H9 (cell line): ENCODE measurements at places on chromosomes 2 and 18. TPM values are rescaled to one million over a fixed set of nuclear protein-coding genes. Genes with fewer than 3 reads are reported as not detected.

Gene NCL
- 1,269 and 1,271 TPM in 2 replicates for total RNA-seq

Gene MTHFD2
- total RNA-seq, result 186 and 201 TPM in 2 replicates

Gene UCN
- 0.77 and 1.5 TPM in 2 replicates for total RNA-seq

Gene MYO5B
- 9.0 and 9.3 TPM in 2 replicates for total RNA-seq

Gene LRRC30
- not detected in 2 replicates for total RNA-seq

Gene POTEJ
- total RNA-seq, result not detected in 2 replicates

Gene DNAJC10
- 119 and 129 TPM in 2 replicates for total RNA-seq

Gene CASP10
- 2.7 and 3.3 TPM in 2 replicates for total RNA-seq

Gene RGPD4
- 0.07 TPM in 2 replicates for total RNA-seq

Gene VSNL1
- total RNA-seq, result 9.2 and 9.9 TPM in 2 replicates

Gene FRZB
- 1.1 and 1.3 TPM in 2 replicates for total RNA-seq

Gene LIPG
- 4.4 and 6.1 TPM in 2 replicates for total RNA-seq

Gene SERPINB11
- not detected in 2 replicates for total RNA-seq

Gene PLCL1
- 0.04 TPM in 1 of 2 replicates, not detected in the other for total RNA-seq

Gene SETBP1
- total RNA-seq, result 4.6 and 4.8 TPM in 2 replicates

Gene SDC1
- 22.3 and 25.1 TPM in 2 replicates for total RNA-seq

Gene CLEC4F
- not detected in 2 replicates for total RNA-seq

Gene CHST9
- 3.0 and 3.5 TPM in 2 replicates for total RNA-seq

- no peak for DNase-seq
Observed at GRCh38 chr2:151357359-151357758, at the start of gene TNFAIP6. TSS of gene TNFAIP6 (plus strand) at chr2:151357592. CDS start at chr2:151357667, 75 bp downstream.

GRCh38 chr18:60247103-60247502 lies 125.5 kb downstream of the MC4R start:
- no peak for DNase-seq

GRCh38 chr2:22907330-22907729 lies 477.6 kb upstream of the KLHL29 start:
- no peak for DNase-seq

DNA sequence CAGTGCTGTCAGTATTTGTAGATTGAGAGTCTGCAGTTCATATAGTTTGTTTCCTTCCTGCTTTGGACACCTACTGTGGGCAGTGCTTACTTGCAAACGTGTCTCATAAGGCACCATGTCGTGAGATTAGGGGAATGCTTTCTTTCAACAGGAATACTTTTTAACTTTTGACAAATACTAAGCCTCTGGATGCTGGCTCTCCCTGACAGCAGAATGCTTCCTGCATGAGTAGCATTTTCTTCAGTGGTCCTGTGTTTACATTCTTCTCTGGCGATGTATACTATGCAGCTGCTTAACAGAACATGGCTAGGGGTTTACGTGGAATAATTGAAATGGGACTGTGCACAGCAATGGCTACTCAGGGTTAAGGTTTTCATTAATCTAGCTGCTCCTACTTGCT lies 807.5 kb downstream of the MBD2 start:
- DNase-seq, result no peak

- peak; percentile 91 for DNase-seq
Observed at GRCh38 chr2:70871398-70872211, 36.0 kb upstream of the CD207 start.

GRCh38 chr18:24559526-24559925 lies 99.1 kb downstream of the HRH4 start:
- no peak for DNase-seq

DNA sequence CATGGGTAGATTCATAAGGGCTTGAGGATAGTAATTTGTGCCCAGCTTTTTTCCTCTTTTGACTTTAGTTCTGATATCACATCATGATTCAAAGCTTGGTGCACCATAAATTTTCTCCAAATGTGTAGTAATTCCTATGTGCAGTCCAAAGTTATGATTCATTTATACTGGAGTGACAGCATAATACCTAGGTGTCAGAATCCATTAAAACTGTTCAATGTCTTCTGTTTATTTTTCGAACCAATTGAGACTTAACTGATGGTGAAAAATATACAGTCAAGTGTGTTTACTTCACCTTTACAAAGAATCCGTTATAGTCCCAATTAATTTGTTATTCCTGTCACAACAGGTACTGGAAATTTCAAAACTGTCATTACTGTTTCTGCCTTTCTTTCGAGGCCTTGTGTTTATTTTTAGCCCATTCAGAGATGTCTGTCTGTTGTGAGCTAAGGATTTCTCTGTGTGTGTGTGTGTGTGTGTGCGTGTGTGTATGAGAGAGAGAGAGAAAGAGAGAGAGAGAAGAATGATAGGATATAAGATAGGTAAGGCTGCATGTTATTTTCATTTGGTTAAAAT lies 389.7 kb upstream of the ATP5MC3 start:
- no peak for DNase-seq

- peak; percentile 67 for DNase-seq
Observed at GRCh38 chr2:128734521-128735295, 416.0 kb upstream of the HS6ST1 start.

GRCh38 chr18:51029378-51029693 lies 677 bp upstream of the SMAD4 start:
- no peak for DNase-seq

DNA sequence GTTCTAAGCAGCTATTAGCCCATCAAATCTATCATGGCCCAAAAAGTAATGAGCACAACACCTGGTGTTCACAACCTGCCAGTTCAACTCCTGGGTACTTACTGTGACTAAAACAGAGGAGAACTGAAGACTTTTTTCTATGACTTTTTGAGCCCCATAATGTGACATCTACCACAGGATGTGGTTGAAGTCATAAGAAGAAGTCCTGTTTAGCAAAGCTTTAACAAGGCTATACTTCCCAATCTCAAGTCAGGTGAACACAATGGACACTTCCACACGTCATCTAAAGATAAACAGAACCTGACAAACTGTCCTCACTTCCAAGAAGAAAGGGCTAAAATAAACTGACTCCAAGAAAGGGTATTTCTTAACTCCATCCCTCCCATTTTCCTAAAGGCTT lies 138.8 kb downstream of the ATAD2B start:
- no peak for DNase-seq

GRCh38 chr2:14927021-14927564 lies 294.6 kb downstream of the LRATD1 start:
- DNase-seq, result no peak

- DNase-seq, result no peak
Observed at GRCh38 chr2:145226901-145227300, 707.0 kb upstream of the ZEB2 start.

- no peak for DNase-seq
Observed at GRCh38 chr18:59736061-59736460, 38.8 kb upstream of the CCBE1 start.

- DNase-seq, result no peak
Observed at GRCh38 chr2:175049661-175050060, 44.5 kb upstream of the CHN1 start.

DNA sequence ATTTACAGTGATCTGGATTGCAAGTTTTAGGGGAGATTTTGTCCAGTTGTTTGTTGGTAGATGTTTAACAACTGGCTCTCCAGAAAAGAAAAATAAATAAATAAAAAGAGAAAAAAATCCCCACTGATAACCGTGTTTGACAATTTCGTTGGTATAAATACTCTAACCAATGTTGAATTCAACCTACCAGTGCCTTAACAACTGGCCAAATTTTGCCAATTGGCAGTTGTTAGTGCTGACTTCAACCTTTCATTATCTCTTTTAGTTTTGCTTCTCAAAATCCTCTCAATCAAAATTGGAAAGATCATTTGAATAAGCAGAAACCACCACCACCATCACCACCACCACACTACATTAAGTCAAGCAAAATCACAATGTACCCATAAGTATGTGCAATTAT lies 490.3 kb downstream of the PIK3C3 start:
- DNase-seq, result no peak

GRCh38 chr18:39232937-39233336 lies 1667.3 kb upstream of the CELF4 start:
- no peak for DNase-seq

GRCh38 chr2:216285701-216286100 lies 86.6 kb downstream of the MARCHF4 start:
- peak; percentile 47 for DNase-seq

DNA sequence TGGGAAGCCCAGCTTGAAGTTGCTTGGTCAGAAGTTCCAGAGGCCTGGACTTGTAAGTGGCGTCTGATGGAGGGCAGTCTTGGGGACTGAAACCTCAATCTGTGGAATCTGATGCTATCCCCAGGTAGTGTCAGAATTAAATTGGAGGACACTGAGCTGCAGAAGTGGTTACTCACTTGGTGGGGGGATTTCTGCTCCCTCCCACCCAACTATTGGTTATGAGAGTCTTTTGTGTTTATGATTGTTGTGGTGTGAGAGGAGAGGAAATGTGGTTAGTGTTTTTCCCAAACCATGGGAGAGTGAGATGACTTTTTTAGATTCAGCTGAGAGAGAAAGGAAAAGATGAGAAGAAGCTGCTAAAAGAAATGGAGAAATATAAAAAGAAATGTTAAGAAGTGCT lies 12.8 kb downstream of the ZBTB14 start:
- no peak for DNase-seq

GRCh38 chr18:44851856-44852621 lies 171.4 kb downstream of the SETBP1 start:
- no peak for DNase-seq

DNA sequence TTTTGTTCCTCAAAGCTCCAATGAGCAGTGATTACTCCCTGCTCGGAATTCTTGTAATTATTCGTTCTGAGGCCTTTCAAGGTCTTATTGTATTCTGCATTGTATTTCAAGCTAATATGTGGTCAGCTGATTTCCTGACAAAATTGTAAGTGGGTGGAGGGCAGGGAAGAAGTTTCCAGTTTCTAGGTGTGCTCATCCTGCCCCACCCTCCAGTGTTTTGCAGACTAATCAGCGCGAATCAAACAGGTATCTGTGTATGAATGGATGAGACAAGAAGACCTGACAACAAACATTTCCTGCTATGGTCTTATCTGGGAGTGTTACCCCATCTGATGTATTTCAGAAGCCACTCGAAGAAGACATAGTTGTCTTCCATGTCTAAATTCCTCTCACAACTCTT lies 35.3 kb downstream of the MYCN start:
- no peak for DNase-seq

GRCh38 chr18:74869904-74870863 lies 272.5 kb downstream of the ZNF407 start:
- DNase-seq, result no peak

- no peak for DNase-seq
Observed at GRCh38 chr2:215843579-215843978, 169.8 kb downstream of the MREG start.

- no peak for DNase-seq
Observed at GRCh38 chr18:2933995-2934394, 78.9 kb downstream of the LPIN2 start.

GRCh38 chr2:176814274-176814673 lies 398.3 kb upstream of the HNRNPA3 start:
- DNase-seq, result no peak

DNA sequence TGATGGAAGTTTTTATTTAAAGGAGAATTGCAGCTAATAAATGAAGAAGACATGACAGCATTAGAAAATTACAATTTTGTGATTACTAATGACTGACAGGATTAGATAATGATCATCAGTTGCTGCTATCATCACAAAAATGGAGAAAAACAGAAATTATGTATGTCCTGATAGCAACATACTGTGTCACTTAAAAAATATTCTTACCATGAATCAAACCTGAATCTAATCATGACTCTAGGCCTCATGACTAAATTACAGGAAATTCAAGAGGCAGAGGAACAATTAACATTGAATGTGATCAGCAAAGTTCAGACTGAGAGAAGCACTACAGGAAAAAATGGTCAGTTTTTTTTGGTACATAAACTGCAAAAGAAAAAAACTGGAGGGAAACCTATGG lies 147.8 kb downstream of the PMAIP1 start:
- DNase-seq, result no peak

GRCh38 chr18:10061566-10062140 lies 147.8 kb downstream of the VAPA start:
- no peak for DNase-seq

DNA sequence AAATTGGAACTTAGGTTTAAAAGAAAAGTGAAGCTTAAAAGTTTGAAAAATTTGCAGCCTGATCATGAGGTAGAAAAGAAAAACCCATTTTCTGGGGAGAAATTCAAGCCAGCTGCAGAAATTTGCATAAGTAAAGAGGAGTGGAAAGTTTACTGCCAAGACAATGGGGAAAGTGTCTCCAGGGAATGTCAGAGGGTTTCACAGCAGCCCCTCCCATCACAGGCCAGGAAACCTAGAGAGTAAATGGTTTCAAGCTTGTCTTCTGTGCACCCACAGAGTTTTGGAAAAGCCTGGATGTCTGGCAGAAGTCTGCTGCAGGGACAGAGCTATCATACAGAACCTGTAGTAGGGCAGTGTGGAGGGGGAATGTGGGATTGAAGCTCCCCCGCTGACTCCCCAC lies 254.0 kb upstream of the FSIP2 start:
- DNase-seq, result peak; percentile 56

DNA sequence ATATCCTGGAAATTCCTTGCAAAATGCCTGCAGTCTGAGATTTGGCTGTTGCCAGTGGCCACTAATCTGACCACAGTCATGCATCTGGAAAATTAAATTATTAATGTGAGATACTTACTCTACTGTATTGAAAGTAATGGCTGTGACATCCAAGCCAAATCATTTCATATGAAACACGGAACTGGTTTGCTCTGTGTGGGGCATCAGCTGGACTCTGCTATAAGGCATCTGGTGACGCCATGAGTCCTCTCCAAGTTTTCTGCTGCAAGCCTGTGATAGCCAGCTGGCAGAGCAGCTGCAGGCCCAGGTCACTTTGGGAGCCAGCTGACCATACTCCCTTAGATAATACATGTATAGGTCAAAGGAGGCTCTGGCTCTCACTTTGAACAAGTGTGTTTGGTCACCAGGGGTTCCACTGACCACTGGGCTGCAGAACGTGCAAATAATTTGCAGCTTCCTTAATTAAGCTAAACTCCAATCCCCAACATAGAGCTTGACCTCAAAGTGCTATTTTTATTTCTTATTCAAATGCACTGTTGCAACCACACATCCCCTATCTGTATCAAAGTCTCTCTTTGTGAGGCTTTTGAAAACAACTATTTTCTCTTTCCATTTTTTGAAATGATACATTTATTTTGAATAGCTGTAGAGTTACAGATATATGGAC lies 152.9 kb downstream of the NCKAP5 start:
- DNase-seq, result no peak

DNA sequence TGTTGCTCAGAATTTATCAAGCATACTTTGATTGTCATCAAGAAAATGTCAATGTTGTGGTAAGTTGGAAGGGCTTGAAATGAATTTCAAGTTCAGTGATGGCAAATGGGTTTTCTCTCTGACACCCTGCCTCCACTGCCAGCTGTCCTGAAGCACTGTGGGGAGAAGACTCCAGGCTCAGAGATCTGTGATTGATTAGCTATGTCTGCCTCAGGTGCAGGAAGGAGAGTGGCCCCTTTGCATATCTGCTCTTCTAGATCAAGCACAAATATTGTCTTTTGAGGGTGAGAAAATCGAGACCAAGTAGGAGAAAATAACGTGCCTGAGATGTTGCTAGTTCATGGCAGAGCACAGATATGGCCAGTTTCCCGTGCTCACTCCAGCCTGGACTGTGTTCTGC lies 178.8 kb upstream of the GLI2 start:
- no peak for DNase-seq

GRCh38 chr2:23662941-23663920 lies 263.7 kb downstream of the ATAD2B start:
- no peak for DNase-seq
